ENCODE measurements at places on chromosomes 1 and 21. TPM values are rescaled to one million over a fixed set of nuclear protein-coding genes. Genes with fewer than 3 reads are reported as not detected.

The CCDC17 gene
- 1.8 TPM for total RNA-seq

GRCh38 chr1:185864889-185865517, 130.8 kb downstream of the HMCN1 start:
- no peak for DNase-seq

DNA sequence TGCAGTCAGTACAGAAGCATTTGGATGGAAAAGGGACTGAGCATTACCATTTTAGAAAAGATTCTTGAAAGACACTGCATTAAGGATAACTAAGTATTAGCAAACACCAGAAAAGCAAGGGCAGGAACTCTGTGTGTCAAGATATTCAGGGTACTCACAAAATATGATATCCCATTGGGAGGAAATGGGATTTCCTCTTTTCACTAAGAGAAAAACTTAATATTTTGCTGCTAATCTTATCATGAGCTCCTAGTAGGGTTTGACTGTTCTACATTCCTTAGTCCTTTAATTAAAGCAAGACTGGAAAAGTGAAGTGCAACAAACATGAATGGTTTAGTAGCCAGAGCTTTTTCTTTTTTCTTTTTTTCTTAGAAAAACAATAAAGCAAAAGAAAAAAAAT, 305.9 kb upstream of the ADGRL4 start:
- DNase-seq, result no peak

- no peak for DNase-seq
Measured at GRCh38 chr21:24118738-24119459, 1488.4 kb downstream of the MRPL39 start.
